ENCODE measurements at places on chromosomes 16 and 17. TPM values are rescaled to one million over a fixed set of nuclear protein-coding genes. Genes with fewer than 3 reads are reported as not detected.

Gene SNAI3
- total RNA-seq = 8.2 TPM

Gene CLEC3A
- total RNA-seq = not detected

Gene TOB1
- 53.5 TPM for total RNA-seq

Gene KRTAP17-1
- not detected for total RNA-seq

Gene RHOT1
- 48.3 TPM for total RNA-seq

Gene TMEM132E
- 3.2 TPM for total RNA-seq

Gene SLC2A4
- total RNA-seq = 19.6 TPM

Gene HES7
- not detected for total RNA-seq

Gene PRR14
- total RNA-seq = 18.8 TPM

Gene CA5A
- not detected for total RNA-seq

Gene AGRP
- 0.47 TPM for total RNA-seq

Gene ABI3
- total RNA-seq = 5.5 TPM

Gene CHST5
- 0.58 TPM for total RNA-seq

Gene HCRT
- total RNA-seq = not detected

Gene CHST4
- not detected for total RNA-seq

Gene PABPN1L
- total RNA-seq = not detected

Gene MYH4
- total RNA-seq = 0.99 TPM

Gene RNF213
- total RNA-seq = 110 TPM

Gene CMTM1
- 4.3 TPM for total RNA-seq
